Type B pancreatic cell (in vitro differentiated cells): ENCODE measurements at places on chromosomes 3 and 15. TPM values are rescaled to one million over a fixed set of nuclear protein-coding genes. Genes with fewer than 3 reads are reported as not detected.

DNA sequence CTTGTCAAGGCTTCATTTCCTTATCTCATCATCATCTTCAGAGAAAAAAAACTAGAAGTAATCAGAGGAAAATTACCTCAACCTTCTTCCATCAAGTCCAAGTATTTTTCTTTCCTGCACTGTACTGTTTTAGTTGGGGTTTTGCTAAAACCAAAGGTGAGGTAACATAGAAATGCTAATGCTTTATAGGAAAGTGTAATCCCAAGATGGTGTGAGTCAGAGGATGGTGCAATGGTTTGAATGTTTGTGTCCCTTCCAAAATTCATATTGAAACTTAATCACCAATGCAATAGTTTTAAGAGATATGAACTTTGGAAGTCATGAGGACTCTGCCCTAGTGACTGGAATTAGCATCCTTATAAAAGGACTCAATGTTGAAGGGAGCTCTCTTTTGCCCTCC is 79.5 kb downstream of the KBTBD8 start:
- H3K4me1 ChIP-seq: peaks cover 5% of the 10 kb centered on the region
- no peak for DNase-seq
- no peaks in the 10 kb centered on the region for H3K27me3 ChIP-seq
- H3K27ac ChIP-seq: no peak overlapping the region
- no peak overlapping the region for H3K4me3 ChIP-seq

GRCh38 chr15:88918738-88919137 is 5.6 kb upstream of the MFGE8 start:
- H3K36me3 ChIP-seq: no peaks in the 10 kb centered on the region
- peaks cover 5% of the 10 kb centered on the region for H3K4me1 ChIP-seq
- no peak overlapping the region for H3K27ac ChIP-seq
- no peak overlapping the region for H3K4me3 ChIP-seq

DNA sequence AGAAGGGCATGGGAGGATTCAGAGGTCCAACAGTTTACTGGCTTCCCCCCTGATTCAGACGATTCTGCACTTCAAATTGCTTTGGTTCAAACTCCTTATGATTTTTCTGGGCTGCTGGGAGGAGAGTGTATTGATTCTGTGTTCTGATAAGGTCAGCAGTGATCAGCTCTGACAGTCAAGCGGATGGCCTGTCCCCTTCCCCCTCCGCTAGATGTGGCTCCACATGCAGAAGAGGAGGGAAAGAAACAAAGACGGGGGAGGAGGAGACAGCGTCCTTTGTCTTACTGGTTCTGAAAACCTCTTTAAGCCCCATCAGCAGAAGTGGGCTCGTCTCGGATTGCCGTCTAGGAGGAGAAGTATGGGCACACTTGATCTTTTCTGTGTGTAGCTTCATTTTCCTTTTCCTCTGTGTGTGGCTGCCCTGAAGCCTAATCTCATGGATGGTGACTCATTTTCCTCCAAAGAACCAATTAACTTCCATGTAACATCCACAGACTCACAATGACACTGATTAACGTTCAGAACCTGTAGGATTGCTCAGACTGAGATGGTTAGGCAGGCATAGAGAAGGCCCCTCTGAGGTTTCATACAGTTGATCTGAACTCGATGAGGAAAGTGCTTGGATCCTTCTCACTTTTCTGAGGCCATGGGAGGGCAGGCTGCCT is 162.4 kb upstream of the PPP2R3A start:
- H3K27ac ChIP-seq: no peak overlapping the region
- H3K36me3 ChIP-seq: no peaks in the 10 kb centered on the region
- H3K4me3 ChIP-seq: no peak overlapping the region

The GOLGA6L4 gene
- total RNA-seq: 3.8 and 5.5 TPM in 2 replicates

The HHATL gene
- total RNA-seq: not detected in 2 replicates

The ITPKA gene
- 1.5 and 1.9 TPM in 2 replicates for total RNA-seq

GRCh38 chr3:77967621-77968020 is 927.7 kb downstream of the ROBO2 start:
- DNase-seq: no peak
- H3K36me3 ChIP-seq: no peaks in the 10 kb centered on the region
- H3K4me3 ChIP-seq: no peak overlapping the region
- H3K27ac ChIP-seq: no peak overlapping the region

The GRAMD2A gene
- 6.0 and 15.5 TPM in 2 replicates for total RNA-seq

DNA sequence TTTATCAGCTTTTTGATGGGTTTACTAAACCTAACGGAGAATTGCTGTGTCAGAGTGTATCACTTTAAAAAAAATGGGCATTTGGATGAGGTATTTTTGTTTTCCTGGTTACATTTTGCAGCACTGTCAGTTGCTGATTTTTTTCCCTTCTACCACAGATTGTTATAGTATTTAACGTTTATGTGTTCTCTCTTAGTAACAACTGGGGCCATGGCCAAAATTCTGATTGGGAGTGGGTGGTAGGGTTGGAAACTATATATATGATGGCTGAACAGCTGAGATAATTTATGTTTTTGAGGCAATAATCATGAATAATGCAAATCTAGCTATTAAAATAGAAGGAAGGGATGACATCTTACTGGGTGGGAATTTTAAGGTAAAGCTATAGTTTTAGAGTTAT is 229.4 kb upstream of the SUCLG2 start:
- H3K27me3 ChIP-seq: peaks cover 2% of the 10 kb centered on the region
- H3K27ac ChIP-seq: no peak overlapping the region
- no peak for DNase-seq
- H3K4me3 ChIP-seq: no peak overlapping the region

GRCh38 chr3:71111784-71112440 is 471.6 kb downstream of the FOXP1 start:
- H3K36me3 ChIP-seq: peaks cover 32% of the 10 kb centered on the region
- no peak overlapping the region for H3K27ac ChIP-seq
- peaks cover 27% of the 10 kb centered on the region for H3K4me1 ChIP-seq
- no peaks in the 10 kb centered on the region for H3K27me3 ChIP-seq
- DNase-seq: no peak
- H3K4me3 ChIP-seq: no peak overlapping the region

- no peak for DNase-seq
- peaks cover 3% of the 10 kb centered on the region for H3K27me3 ChIP-seq
- no peaks in the 10 kb centered on the region for H3K4me1 ChIP-seq
- no peak overlapping the region for H3K4me3 ChIP-seq
- no peak overlapping the region for H3K27ac ChIP-seq
- no peaks in the 10 kb centered on the region for H3K36me3 ChIP-seq
Measured at GRCh38 chr3:162555761-162556160, 1059.2 kb downstream of the OTOL1 start.

DNA sequence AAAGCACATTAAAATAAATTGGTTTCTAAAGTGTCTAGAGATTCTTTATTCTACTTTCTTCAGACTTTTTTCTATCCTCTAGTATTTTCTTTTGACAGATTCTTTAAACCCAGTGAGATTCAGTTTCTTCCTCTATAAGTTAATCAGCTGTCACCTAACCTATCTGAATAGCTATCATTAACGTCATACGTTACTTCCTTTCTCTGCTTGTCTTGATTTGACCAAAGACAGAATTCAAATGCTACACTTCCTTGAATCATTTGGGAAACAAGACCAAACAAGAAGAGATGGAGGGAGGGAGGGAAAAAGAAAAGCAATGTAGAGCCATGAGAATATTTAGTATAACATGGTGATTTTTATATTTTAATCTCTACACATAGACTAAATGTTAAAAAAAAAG is 235.2 kb downstream of the NAALADL2 start:
- H3K27ac ChIP-seq: no peak overlapping the region
- no peaks in the 10 kb centered on the region for H3K27me3 ChIP-seq

The RASGRF1 gene
- 0.41 and 1.5 TPM in 2 replicates for total RNA-seq

The PPM1L gene
- total RNA-seq: 28.7 and 29.4 TPM in 2 replicates

DNA sequence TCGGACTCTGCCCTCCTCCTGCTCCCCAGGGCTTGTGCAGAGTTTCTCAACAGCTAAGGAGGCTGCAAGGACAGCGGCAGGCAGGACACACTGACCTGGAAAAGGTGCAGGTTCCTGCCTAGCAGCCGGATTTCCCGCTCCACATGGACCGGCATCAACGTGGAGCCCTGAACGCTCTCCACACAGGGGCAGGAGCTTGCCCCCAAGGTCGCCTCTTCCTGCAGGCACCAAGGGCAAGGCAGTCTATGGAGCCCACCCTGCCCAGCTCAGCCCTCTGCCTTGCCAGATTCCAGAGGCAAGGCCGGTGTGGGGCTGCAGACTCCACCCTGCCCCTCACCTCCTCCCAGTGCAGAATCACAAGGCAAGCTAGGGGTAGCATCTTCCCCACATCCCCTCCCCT is 10.7 kb downstream of the PLXNB1 start:
- H3K27ac ChIP-seq: no peak overlapping the region
- peaks cover 4% of the 10 kb centered on the region for H3K4me1 ChIP-seq
- H3K36me3 ChIP-seq: peaks cover 3% of the 10 kb centered on the region
- no peak overlapping the region for H3K4me3 ChIP-seq
- H3K27me3 ChIP-seq: no peaks in the 10 kb centered on the region
- no peak for DNase-seq

The CLDN11 gene
- 4.7 and 86.8 TPM in 2 replicates for total RNA-seq

GRCh38 chr3:190193210-190193609 is 72.5 kb upstream of the P3H2 start:
- H3K27me3 ChIP-seq: no peaks in the 10 kb centered on the region
- H3K4me3 ChIP-seq: no peak overlapping the region
- no peak for DNase-seq
- H3K36me3 ChIP-seq: no peaks in the 10 kb centered on the region

GRCh38 chr3:11136116-11136515 is 18.2 kb upstream of the HRH1 start:
- H3K4me3 ChIP-seq: no peak overlapping the region
- no peaks in the 10 kb centered on the region for H3K36me3 ChIP-seq
- no peaks in the 10 kb centered on the region for H3K4me1 ChIP-seq
- H3K27me3 ChIP-seq: peaks cover 5% of the 10 kb centered on the region
- DNase-seq: no peak
- no peak overlapping the region for H3K27ac ChIP-seq

DNA sequence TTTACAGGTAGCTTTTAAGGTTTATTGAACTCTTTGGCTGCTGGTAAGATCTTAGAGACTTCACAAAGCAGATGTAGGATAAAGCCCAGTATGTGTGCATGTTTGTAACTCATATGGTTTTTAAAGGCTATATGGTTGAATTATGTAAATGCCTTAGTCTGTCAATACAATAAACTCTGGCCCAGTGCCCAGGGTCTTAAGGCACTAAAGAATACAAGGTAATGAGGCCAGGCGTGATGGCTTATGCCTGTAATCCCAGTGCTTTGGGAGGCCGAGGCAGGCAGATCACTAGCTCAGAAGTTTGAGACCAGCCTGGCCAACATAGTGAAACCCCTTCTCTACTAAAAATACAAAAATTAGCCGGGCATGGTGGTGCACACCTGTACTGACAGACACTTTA is 170.3 kb upstream of the CGNL1 start:
- DNase-seq: no peak
- no peak overlapping the region for H3K4me3 ChIP-seq
- H3K4me1 ChIP-seq: peaks cover 25% of the 10 kb centered on the region
- peaks cover 12% of the 10 kb centered on the region for H3K36me3 ChIP-seq

GRCh38 chr3:17407576-17407975 is 334.9 kb downstream of the TBC1D5 start:
- H3K27me3 ChIP-seq: no peaks in the 10 kb centered on the region
- no peak overlapping the region for H3K27ac ChIP-seq
- no peaks in the 10 kb centered on the region for H3K4me1 ChIP-seq

GRCh38 chr15:96362755-96363651 is 32.5 kb downstream of the NR2F2 start:
- H3K4me1 ChIP-seq: peaks cover 47% of the 10 kb centered on the region
- no peak for DNase-seq
- H3K27ac ChIP-seq: no peak overlapping the region
- peak overlapping the region; percentile 57 for H3K4me3 ChIP-seq

The CRABP1 gene
- total RNA-seq: 20.5 and 685 TPM in 2 replicates

DNA sequence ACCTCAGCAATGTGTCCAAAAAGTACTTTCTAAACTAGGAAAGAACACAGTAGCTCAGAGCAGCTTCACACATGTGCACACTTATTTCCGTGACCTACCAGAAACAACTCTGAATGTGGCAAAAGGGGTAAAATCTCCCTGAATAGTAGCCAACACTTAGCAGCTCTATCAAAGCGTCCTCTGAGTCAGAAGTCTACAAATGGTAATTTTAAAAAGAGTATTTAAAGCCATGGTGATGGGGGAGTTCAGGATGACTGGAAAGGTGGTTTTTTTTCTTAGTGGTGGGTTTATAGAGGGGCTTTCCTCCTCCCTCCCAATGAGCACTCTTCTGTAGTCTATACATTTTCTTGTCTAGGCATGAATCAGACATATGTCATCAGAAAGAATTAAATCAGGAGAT is 223.8 kb upstream of the PRICKLE2 start:
- peaks cover 53% of the 10 kb centered on the region for H3K27me3 ChIP-seq
- no peak overlapping the region for H3K4me3 ChIP-seq
- H3K27ac ChIP-seq: no peak overlapping the region
- no peak for DNase-seq

The RCCD1 gene
- total RNA-seq: 14.0 and 20.3 TPM in 2 replicates

The PYGO1 gene
- total RNA-seq: 7.7 and 29.0 TPM in 2 replicates

DNA sequence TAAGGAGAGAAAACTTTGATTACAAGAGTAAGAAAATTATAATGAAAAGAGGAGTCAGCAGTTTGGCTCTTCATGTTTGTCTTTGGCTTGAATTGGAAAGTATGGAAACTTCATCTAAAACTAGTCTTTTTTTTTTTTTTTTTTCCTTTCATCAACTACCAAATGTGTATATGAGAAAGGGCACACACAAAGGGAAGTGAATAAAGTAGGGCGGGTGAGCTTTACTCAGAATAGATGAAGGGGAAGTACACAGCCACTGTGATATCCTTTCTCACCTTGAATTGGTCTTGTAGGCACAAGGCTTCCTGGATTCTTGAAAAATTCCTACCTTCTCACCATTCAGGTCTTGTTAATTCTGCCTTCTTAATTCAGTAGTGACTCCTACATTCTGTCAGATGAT is 652.3 kb upstream of the KCNMB2 start:
- peaks cover 14% of the 10 kb centered on the region for H3K4me1 ChIP-seq
- no peak for DNase-seq
- no peak overlapping the region for H3K27ac ChIP-seq
- H3K27me3 ChIP-seq: peaks cover 6% of the 10 kb centered on the region
- no peaks in the 10 kb centered on the region for H3K36me3 ChIP-seq

DNA sequence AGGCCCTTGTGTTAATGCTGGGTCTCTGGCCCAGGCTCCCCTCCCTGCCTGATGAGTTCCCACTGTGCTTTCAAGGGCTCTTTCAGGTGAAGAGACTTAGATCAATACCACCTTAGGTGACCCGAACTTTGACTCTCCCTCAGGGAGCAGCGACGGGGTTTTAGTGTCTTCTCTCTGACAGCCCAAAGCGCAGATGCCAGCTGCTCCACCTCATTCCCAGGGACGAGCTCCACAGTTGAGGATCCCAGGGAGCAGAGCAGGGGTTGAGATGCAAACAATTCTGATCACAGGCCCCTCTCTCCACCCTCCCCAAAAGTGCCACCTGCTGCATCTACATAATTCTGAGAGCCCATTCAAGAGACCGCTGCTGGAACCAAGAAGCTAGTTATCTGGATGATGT is 265.1 kb downstream of the TJP1 start:
- peaks cover 30% of the 10 kb centered on the region for H3K27me3 ChIP-seq
- no peak overlapping the region for H3K27ac ChIP-seq
- H3K4me1 ChIP-seq: no peaks in the 10 kb centered on the region
- no peaks in the 10 kb centered on the region for H3K36me3 ChIP-seq
- no peak overlapping the region for H3K4me3 ChIP-seq
- DNase-seq: no peak
